Cerebellar cortex (tissue), 1 donor: ENCODE measurements at places on chromosomes 16 and 17.

GRCh38 chr17:16419929-16420271 lies 4.5 kb downstream of the TRPV2 start:
- DNase-seq, result no peak

- DNase-seq, result no peak
These were observed 32.1 kb downstream of the CCDC40 start for GRCh38 chr17:80068301-80069222.

GRCh38 chr16:3591436-3591803 lies 14.2 kb upstream of the NLRC3 start:
- no peak for DNase-seq

DNA sequence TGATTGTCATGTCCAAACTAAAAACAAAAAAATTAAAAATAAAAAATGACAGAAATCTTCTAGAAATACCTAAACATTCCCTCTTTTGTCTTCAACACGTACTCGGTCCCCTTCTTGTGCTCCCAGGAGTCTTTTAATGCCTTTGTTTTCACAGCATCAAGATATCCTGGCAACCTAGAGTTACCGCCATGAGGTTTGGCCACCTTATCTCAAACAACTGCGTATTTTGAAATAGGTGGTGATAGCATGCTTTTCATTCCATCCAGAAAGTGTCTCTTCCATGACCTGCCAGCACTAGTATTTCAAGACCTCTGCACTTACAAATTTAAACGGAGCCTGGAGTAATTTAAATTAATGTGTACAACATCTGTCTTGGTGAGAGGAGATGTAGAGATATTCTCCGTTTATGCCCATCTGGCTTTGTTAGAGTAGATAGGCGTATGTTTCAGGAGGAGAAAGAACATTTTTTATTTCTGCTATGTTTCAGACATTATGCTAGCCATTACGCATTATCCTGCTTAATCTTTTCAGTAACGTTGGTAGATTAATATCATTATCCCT lies 42.0 kb downstream of the RBFOX1 start:
- DNase-seq, result no peak

GRCh38 chr16:10652730-10653590 lies 41.8 kb downstream of the TEKT5 start:
- no peak for DNase-seq
